CD4-positive, alpha-beta T cell treated with Interleukin-12 subunit alpha and Interleukin-12 subunit beta, for 1 hour (primary cell): ENCODE measurements at places on chromosomes 12 and 14.

- no peak for DNase-seq
These were observed 2.2 kb downstream of the DACT1 start for GRCh38 chr14:58639842-58640484.

- DNase-seq = no peak
These were observed 103.9 kb downstream of the ARID2 start for GRCh38 chr12:45833401-45833800.

- no peak for DNase-seq
These were observed 15.8 kb downstream of the TSPAN8 start for GRCh38 chr12:71142016-71142415.

DNA sequence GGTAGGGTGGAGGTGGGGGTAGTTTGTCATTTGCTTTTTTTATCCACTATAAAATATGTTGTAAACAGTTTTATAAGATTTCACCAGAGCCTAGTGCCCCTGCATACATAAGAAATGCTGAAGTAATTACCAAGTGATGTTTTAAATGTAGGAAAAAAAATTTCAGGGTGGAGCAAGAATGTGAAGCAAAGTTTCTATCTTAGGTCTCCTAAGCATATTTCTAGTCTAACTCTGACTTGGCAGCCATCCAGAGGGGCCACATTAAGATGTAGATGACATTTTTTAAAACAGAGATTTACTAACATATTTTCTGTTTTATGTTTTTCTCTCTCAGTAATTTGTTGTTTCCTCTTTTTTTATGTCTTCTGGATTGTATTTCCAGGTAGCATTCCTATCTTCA, 15.8 kb upstream of the KRAS start:
- DNase-seq = no peak

DNA sequence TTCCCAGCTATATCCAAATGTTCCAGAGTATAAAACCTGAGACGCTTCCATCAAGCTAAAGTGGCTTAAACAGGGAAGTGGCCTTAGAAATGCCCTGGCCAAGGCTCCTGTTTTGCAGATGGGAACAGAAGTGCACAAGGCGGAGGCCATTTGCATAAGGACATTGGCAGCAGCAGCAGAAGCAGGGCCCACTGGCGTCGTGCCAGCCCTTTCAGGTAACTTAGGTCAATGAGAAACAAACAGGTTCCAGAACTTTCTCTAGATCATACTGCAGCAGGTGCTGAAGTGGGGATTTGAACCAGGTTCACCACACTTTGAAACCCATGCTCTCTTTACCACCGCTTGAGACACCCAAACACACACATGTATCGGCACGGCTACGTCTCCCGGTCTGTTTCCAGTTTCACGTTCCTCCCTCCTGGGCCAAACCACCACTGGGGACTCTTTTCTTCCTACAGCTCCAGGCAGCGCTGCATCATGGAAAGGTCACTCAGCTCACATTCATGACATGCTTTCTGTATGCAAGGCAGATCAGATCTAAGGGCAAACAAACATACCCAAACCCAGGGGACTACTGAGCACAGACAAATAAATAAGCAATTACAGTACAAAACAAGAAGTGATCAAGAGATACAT, 46.0 kb upstream of the PLEKHG6 start:
- DNase-seq = no peak

DNA sequence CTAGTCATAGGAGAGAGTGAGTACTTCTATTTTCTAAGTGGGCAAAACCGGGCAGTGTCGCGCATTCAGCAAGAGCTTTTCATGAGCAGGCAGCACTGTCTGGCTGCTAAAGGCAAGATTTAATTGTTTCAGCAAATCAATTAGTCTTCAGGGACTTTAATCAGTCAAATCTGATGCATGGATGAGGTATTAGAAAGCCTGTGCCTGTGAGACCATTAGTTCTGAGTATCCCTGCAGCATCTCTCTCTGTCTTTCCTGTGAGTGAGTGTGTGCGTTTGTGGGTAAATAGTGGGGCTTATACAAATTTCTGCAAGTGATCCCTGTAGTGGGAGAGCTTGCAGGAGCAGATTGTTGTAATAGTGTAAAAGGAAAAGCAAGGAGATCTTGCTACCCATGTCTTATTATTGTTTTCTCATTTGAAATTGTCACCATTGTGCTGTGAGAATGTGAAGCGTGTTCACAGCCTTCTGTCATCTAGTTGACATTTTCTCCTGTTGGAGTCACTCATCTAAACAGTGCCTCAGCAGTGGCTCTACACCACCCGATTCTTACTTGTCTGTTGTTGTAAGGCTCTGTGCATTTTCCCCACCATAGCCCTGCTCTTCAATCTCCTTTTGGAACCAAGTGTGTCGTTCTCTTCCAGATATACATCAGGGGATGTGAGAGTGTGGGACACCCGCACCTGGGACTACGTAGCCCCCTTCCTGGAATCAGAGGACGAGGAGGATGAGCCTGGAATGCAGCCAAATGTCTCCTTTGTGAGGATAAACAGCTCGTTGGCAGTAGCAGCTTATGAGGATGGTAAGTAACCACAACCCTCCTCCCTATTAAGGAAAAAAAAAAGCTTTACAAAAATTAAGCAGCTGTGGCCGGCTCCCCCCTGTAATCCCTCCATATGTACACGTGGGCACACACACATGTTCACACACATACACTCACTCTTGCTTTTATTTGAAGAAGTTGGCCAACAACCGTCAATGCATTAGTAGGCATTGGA, 53.6 kb downstream of the FBXW8 start:
- DNase-seq = no peak

DNA sequence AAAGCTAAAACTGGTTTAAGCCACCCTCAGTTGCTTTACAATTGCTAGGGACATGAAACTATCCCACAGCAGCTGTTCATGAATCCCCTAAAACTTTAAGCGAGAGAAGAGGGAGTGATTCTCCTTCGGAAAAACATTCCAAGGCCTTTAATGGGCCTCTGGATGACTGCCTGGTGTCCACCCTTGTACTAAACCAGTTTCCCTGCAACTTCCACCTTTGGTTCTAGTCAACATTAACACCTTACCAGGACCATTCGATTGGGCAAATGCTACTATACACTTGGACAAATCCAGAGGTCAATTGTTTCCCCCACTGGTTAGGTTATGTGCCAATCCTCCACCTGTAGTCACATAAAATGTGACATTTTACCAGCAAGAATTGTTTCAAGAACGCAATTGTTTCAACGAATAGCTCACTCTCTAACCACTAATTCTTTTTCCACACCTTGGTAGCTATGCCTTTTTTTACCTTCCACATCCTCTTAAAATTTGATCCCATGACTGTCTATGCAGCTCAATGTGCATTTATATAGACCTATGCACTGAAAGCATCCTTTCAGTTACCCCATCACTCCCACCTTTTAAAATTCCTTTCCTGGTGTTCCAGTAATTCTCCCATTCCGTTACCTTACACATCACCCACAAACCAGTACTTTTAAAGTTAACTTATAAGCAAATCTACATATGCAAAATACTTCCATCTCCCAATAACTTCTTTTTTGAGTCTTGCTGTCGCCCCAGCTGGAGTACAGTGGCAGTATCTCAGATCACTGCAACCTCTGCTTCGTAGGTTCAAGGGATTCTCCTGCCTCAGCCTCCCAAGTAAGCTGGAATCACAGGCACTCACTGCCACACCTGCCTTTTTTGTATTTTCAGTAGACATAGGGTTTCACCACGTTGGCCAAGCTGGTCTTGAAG, 3.6 kb downstream of the UBC start:
- peak; percentile 40 for DNase-seq

DNA sequence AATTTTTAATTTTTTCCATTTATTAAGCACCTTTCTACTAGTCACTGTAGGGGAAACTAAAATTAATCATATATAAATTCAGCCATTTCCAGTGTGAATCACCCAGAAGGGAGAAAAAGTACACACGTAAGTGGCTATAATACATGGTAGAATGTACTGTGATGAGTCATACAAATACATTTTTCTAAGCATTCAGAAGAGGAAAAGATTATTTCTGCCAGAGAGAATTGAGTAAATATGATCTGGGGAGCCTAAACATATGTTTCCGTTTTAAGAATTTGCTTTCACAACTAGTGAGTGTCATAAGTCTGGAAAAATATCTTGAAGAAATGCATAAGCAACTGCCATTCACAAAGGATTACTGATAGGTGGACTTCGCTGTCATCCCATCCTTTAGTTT, 102.8 kb downstream of the TGFB3 start:
- no peak for DNase-seq

DNA sequence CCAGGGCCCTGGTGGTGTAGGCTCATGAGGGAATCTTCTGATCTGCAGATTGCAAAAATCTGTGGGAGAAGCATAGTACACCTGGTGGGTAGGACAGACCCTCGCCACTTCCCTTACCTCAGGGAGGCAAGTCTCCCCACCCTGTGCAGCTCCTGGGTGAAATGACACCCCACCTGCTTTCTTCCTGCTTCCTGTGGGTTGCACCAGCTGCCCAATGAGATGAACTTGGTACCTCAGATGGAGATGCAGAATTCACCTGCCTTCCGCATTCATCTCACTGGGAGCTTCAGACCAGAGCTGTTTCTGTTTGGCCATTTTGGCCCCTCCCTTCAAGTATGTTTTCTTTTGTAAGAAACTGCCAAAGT, 4.7 kb downstream of the CLEC2D start:
- DNase-seq = peak; percentile 67

DNA sequence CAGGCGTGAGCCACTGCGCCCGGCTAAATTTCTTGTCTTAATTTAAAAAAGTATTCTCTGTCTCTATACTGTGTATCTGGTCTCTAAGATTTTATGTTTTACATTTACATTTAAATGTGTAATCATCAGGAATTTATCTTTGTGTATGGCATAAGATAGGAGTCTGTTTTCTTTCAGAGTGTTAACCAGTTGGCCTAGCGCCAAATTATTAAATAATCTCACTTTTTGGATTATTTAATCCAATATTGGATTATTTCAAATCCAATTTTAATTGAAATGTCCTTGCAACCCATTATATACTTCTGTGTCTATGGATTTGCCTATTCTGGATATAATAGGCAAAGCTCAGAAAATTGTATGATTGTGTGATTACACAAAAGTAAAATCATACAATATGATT, 45.0 kb downstream of the BAZ2A start:
- DNase-seq = no peak

GRCh38 chr14:74562515-74563232, 49.4 kb downstream of the LTBP2 start:
- DNase-seq = no peak

DNA sequence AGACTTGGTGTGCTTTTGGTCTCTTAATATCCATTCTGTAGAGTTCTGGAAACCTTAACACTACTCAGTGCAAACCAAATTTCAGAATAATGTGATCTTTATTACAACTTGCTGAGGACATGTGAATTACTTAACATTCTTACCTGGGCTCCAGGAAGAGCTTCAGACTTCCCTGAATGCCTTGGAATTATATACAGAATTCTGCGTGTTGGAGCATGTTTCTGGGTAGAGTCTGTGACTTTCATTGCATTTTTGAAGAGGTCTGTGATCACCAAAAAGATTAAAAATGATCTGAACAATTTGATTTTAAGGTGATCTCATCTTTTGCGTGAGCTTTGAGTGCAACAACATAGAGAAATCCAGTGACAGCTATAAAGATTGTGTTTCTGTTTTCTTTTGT, 35.4 kb downstream of the ZDHHC17 start:
- DNase-seq = no peak

GRCh38 chr12:73678335-73678734, 859.3 kb upstream of the ATXN7L3B start:
- DNase-seq = no peak
